ENCODE measurements at places on chromosomes 5 and 9.

DNA sequence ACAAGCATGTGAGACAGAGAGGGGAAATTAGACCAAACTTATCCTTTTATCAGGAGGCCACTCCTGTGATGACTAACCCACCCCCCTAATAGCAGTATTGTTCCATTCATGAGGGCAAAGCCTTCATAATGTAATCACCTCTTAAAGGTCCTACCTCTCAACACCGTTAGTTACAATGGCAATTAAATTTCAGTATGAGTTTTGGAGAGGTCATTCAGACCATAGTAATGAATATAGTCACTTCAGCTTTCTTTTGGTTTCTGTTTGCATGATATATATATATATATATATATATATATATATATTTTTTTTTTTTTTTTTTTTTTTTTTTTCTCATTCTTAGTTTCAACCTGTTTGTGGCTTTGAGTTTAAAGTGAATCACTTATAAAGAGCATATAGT, 10.5 kb downstream of the ADGRV1 start:
- no peak for DNase-seq

DNA sequence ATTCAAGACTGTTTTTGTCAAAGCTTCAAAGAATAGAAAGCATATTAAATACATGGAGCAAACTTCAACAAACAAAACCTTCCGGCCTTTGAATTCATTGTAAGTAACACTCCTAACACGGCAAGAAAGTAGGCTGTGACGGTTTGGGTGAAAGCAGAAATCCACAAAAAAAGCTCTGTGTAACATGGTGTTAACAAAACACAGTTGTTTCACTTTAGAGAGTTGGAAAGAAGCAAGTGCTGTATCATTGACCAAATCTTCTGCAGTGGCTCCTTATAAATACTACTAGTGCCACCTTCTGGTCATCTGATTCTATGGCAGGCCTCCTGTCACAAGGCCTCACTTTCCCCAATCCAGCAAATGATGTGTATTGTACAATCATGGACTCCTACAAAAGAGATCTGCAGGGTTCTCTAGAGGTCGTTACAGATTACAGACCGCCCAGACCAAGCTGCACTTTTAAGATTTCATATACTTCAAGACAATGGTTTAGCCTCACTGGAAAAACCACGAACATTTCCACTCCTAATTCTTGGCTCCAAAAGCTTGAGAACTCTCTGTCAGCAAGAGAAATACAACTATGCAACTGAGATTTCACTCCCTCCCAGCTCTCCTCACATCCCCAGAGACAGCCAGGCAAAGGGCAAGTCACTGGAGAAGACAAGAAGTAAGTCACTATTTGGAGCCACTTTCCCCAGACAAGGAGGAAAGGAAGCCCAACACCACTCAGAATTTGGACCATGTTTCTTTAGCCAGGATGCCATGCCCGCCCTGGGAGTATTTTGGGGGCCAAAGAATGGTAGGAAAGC, 196.2 kb downstream of the DTWD2 start:
- no peak for DNase-seq

GRCh38 chr9:123998970-123999621, 12.5 kb upstream of the LHX2 start:
- no peak for DNase-seq

DNA sequence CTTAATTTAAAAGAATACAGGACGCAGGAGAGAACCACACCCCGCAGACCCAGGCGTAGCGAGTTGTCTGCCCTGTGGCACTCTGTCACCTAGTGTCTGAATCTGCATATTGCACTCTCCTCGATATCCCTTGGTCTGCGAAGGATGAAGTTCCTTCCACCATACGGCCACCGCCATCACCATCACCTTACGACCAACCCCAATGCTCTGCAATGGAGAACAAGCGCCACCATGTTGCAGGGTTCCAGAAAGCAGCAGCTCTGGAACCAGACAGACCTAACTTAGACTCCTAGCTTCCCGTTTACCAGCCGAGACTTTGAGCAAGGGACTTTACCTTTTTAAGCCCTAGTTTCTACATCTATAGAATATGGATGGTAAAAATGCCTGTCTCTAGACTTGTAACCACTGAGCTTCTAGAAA, 77.4 kb upstream of the DMRT1 start:
- no peak for DNase-seq

- no peak for DNase-seq
Observed at GRCh38 chr5:149748471-149749094, 18.5 kb downstream of the PPARGC1B start.

DNA sequence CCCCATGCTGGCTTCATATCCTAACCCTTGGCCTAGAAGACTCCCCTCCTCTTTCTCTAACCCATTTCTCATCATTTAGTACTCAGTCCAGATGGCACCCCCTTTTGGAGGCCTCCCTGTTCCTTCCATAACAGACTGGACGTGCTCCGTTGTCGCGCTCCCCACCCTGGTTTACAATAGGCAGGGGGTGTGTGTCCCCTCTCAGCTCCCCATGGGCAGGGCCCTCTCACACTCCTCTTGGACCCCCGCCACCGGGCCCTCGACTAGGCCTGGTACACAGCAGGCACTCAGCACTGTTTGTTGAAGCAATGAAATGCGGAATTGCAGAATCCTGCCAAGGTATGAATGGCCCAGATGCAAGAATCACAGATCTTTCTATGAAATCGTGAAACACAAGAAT, 227.4 kb downstream of the FSTL4 start:
- no peak for DNase-seq

- DNase-seq: no peak
Observed at GRCh38 chr5:32850817-32851496, 139.8 kb downstream of the NPR3 start.

GRCh38 chr5:139299486-139299885, 5.9 kb downstream of the MATR3 start:
- DNase-seq: no peak

- DNase-seq: no peak
Observed at GRCh38 chr5:115098041-115098702, 71.5 kb downstream of the TRIM36 start.

DNA sequence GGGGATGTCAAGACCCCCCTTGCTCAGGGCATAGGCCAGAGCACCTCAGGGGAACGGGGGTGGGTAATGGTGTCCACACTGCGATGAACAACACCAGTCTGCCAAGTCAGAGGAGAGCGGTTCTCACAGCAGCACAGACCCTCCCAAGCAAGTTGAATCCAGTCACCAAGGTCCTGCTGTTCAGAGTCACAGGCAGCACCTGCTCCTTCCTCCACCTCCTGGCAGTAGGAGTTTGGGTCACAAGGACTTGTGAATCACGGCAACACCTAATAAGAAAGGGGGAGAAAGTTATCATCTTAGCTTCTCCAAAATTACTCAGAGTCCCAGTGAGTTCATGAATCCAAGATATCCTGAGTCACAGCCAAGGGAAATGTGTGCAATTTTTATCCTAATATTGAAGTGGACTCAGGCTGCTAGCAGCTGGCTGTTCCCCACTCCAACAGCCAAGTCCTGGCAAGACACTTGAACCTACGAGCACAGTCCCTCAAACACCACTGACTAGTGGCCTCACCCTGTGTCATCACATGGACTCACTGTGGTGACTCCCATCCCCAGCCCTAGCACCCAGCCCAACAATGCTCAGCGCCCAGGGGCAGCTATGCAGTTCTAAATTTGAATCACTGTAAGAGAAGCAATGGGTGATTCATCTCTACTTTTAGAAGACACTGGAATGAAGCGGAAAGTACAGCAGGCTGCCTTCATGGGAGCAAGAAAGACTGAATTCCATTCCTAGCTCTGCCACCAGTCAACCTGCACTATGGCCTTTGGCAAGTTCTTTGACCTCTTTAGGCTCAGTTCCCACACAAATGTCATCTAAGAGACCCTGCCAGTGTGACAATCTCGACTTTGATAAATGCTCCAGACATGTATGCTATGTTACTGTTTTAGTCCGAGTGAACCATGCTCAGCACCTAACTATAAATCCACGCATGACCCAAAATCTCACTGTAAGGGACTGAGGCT, 113.7 kb downstream of the KLHL3 start:
- no peak for DNase-seq

DNA sequence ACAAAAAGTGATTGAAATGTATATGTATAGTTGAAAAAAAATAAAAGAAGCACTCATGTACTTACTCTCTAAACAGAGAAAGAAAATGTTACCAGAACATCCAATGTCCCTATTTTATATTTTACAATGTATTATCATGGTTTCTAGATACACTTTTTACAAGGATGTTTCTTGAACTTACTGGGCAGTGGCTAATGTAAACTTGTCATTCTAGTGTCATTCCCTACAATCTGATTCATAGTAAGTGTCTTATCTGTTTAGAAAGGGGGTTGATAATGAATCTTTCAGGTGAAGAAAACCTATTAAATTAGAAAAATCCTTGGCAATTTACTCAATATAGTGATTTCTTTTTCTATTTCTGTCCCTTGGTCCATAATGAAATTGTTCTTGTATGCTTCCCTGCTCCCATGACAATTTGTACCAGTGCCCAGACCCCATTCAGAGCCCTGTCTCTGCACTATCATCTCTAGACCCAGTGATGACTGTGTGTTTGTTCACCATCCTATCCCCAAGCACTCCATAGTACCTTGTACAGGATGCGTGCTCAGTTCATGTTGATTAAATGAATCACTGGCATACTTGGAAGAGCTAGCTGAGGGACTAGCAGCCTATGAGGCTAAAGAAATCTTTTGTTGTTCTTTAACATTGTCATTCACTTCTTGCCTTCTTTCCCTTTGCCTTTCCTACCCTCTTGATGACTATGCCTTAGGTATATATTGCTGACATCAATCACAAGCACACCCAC, 101.2 kb downstream of the HMHB1 start:
- DNase-seq: no peak

DNA sequence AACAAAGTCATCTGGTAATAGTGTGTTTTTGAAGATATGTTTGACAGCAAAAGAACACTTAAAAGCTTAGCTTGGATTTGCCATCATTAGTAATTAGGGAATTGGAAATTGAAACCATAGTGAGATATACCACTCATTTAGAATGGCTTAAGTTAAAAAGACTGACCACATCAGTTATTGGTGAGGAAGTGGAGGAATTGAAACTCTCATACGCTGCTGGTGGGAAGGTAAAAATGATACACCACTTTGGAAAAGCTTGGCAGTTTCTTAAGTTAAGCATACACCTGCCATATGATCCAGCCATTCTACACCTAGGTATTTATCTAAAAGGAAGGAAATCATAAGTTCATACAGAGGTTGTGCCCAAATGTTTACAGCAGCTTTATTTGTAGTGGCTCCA, 213.2 kb downstream of the TRIO start:
- no peak for DNase-seq

Data from effector CD8-positive, alpha-beta T cell (primary cell).